ENCODE measurements at places on chromosomes 1 and 21.

DNA sequence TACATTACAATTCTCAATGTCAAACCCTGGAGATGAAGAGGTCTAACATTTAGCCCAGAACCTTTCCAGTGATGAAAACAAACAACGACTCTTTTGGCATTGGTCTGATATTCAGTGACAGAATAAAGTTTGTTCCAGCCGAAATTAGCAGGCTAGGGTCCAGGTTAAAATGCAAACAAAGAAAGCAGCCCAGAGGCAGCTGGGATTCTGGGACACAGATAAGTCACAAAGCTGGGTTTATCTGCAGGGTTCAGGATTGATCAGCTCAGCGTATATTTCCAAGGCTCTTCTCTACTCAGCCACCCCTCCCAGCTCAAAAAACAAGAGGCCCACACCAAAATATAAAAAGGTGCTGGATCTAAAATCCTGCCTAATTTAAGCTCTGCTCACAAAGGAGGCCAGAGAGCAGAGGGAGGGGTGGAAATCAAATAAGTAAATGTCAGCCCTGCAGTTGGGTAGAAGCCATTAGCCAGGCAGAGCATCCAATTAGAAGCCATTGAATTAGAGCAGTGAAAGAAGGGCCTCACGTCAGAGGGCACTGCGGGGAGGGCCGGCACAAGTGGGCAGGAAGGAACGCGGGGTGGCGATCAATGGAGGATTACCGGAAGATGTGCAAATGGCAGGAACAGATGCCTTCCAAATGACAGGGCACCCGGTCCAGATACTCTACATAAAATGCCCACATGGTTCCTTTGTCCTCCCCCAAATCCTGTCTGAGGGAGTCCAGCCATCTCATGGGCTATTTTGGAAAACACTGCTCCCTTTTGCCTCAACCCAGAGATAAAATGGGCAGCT lies 3.2 kb upstream of the KLHDC8A start:
- no peak for DNase-seq

DNA sequence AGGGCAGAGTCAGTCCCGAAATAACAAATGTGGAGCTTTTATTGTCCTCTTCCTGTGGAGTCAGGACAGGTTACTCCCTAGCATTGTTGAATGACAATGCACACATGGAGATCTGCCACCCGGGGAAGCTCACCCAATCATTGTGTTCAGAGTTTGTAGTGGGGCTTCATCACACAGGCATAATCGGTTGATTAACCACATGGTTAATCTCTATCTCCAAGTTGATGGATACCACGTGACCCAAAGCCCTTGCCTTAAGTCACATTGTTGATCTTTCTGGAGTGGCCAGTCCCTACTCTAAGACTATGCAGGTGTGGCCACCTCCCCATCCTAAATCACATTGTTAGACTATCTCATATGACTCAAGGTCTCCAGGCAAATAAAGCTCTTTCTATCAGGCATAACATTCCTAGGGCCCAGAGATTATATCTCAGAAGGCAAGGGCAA lies 2.6 kb upstream of the C1orf141 start:
- DNase-seq = no peak

DNA sequence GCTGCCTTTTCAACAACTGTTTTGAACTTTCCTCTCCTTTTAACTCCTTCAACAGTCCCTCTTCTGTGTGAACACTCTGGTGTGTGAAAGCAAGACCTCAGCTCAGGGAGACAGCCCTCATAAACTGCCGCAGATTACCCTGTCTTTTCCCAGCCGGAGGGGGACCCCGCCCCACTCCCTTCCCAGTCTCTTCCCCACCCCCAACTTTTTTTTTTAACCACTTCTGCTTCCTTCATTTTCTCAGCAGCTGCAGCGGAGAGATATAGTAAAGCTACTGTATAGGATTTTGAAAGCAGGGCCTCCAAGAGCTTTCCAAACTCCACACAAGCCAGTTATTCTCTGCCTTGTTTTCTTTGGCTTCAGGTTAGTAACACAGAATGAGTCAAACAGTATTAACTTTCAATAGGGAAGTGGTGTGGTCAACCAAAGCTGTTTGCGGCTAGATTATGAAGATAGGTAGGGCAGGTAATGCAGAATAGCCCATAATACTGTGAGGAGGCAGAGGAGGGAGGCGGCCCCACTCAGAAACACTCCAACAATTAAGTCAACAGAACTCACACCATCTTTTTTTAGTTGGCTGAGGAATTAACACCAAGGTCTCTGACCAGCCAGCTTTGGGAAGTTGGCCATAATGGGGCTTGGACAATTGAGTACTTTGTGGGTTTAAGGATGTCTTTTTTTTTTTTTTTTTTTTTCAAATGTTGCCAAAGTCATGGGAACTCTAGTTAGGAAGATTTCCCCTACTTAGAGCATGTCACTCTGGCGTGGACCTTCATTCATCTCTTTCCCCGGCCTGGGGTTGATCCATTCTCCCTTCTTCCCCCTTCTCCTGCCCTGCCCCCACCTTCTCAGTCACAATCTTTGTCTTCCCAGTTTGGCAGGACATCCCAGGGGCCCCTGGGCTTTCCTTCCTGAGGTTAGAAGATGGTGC lies 177.0 kb downstream of the CLIC6 start:
- no peak for DNase-seq

DNA sequence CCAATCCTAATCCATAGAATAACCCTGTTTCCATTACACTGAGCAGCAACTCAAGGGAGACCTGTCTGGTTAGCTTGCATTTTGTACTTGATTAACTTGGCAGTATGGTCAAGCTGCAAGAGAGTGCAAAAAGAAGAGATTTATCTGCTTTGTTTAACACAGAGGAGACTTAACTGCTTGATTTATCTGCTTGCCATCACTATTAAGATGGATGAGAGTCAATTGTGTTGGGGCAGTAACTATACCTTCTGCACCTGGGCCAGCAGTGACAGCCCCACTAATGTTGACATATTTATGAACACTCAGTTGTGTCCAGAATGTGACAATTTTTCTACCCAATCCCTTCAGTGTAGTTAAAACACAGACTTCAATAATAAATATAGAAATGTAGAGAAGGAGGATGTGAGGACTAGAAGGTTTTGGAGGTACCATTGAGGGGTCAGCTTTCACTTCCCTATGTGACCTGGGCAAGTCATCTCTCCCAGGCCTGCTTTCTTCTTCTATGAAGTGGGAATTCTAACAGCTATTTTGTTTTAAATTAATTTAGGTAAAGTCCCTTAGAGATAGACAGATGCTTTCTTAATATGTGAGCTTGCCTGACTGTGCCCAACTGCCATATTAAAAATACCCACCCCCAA lies 159.1 kb upstream of the KCNK2 start:
- no peak for DNase-seq

GRCh38 chr1:76147917-76148316 lies 73.4 kb downstream of the ST6GALNAC3 start:
- no peak for DNase-seq

- DNase-seq = peak; percentile 84
These were observed at the start of gene RIPK4 for GRCh38 chr21:41766883-41767605. TSS of gene RIPK4 (minus strand) at chr21:41767052. CDS start at chr21:41767041, 11 bp downstream.

DNA sequence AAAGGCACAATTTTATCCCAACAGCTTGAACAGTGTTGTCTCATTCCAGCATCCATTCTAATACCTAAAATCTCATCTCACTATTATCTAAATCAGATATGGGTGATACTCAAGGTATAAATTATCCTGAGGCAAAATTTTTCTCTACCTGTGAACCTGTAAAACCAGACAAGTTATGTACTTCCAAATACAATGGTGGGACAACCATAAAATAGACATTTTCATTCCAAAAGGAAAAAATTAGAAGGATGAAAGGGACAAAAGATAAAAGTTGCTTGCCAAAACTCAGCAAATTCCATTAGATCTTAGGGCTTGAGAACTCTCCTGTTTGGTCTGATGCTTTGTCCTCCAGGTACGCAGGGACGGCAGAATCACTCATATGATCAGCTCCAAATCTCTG lies 650.5 kb downstream of the ADGRL2 start:
- no peak for DNase-seq

DNA sequence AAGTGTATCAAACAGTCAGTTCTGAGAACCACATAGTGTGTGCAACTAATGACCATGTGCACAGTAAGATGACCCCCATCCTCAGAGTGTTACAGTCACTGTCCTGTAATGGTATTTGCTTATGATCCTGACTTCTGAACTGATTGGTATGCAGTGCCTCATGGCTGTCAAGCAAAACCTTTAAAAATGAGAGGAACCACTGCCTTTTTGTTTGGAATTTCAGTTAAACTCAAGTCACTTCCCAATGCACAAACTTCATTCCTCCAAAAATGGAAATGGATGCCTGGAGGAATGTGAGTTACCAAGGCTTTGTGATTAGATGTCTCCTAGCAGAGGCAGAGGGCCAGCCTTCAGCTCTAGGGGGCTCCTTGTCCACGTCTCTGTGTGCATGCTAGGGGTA lies 10.5 kb downstream of the C1orf198 start:
- no peak for DNase-seq

DNA sequence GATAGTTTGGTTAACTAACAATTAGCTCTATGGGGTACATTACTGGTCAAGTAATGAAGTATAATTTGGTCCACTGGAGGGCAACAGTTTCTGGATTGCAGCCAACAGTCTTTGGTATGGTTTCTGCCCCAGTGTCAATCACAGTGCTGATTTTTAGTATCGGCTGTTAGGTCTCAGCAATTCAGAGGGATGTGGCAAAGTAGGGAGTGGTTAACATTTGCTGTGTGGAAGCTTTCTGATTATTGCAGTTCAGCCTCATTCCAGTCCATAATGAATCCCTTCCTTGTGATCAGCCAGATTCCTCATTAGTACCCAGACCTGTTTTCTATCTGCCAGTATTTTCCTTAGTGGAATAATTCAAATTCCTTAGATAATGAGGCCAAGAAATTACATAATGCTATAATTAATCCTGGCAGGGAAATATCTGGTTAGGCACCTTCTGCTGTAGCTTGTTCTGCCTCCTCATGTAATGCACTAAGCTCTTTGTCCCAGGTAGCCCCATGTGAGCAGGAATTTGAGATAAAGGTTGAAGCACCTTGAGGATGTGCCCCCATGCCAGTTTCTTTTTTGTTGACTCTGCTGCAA lies 14.0 kb downstream of the F3 start:
- no peak for DNase-seq

- no peak for DNase-seq
These were observed 81.2 kb downstream of the VWA5B1 start for GRCh38 chr1:20371883-20372282.

- DNase-seq = peak; percentile 79
These were observed 9.6 kb upstream of the ADORA1 start for GRCh38 chr1:203117611-203118575.

DNA sequence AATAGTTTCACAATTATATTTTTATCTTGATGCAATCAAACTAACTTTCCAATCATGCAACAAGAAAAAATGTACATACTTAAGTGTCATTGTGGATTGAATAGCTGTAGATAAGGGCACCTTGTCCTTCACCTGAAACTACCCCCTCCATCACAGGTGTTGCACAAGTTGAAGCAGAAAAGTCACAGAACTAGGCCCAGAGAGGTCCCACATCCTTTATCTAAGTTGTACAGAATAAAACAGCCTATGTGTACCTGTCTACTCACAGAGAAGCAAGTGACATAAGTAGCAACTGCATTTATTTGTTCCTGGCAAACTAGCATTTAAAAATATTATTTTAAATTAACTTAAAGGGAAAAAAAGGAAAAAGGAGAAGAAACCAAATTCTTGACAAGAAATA lies 256.8 kb downstream of the FAF1 start:
- no peak for DNase-seq

DNA sequence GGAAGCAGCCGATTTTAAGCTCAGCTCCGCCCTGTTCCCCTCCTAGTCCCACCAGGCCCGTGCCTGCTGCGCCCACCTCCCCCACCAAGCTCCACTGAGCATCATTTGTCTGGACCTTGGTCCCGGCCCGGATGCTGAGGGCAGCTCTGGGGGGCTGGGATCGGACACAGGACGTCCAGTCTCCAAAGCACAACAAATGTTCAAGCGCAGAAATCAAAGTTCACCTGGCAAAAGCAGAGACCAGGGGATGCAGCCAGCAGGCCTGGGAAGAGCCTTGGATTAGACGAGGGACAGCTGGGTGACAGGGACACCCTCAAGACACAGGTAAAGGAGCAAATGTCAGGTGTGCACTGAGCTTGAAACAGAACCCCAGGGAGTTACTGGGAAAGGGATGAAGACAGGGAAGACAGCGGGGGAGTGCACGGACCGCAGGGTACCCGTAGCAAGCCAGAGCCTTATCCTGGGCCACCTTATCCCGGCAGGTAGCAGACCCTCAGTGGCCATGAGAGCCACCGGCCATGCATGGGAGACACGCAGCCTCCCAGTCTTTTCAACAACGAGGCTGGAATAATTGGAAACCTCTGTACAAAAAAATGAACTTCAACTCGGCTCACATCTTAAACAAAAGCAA lies 22.2 kb upstream of the TMEM52 start:
- DNase-seq = no peak

DNA sequence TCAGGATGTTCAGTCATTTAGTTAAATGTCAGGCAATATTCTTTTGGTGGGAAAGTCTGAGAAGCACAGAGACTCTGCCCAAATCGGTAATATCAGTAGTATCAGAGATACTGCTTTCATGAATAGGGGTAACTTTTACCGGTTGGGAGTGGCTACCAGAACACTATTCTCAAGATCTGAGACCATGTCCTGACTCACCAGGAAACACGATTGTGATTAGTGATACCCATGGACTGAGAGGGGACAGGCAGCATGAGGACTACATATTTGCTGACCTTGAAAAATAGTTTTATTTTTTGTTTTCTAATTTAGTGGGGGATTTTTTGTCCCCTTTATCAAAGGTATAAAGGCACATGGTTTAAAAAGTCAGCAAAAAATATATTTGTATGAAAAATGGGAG lies 76.0 kb upstream of the NEK2 start:
- no peak for DNase-seq

DNA sequence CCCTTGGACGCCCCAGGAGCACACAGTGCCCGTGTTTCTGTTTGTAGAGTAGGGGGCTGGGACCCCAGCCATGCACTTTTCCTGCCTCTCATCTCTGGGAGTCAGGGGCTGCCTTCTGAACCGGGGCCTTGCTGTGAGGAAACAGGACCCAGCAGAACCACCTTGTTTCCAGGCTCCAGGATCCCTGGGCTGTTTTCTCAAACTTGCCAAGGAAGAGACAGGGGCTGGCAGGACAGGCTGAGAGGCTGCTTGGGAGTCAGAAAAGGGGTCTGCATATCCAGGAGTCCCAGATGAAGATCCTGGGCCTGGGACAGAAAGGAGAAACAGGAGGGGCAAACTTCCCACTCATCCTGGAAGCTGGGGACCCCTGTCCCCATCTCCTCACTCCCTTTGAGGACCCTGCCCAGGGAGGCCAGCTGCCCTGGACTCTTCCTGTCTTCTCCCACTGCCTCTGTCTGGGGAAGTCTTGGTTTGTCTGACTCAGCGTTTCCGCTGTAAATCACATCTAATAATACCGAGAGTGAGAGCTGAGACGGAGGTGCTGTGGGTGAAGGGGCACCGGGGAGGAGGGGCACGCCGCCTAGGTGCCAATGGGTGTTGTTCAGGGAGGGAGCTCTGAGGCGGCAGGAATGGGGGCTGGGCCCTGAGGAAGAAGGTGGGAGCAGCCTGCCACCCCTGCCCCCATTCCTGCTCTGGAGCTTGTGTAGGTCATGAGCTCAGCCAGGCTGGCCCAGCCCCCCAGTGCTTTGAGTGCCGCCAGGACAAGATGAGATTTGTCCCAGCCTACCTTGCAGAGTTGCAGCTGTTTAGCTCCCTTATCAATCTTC lies 16.7 kb downstream of the POU3F1 start:
- no peak for DNase-seq

Data from NCI-H2107 (cell line).